Ascending aorta (tissue), 2 donors: ENCODE measurements at places on chromosomes 13 and 19. TPM values are rescaled to one million over a fixed set of nuclear protein-coding genes. Genes with fewer than 3 reads are reported as not detected.

- no peaks in the 10 kb centered on the region for H3K27me3 ChIP-seq
- peaks cover 5% of the 10 kb centered on the region for H3K36me3 ChIP-seq
- H3K4me1 ChIP-seq = peaks cover 12% of the 10 kb centered on the region
- DNase-seq = no peak
These were observed 764 bp downstream of the UPF1 start for GRCh38 chr19:18832306-18833140.

VSTM1 gene
- not detected for total RNA-seq

RINL gene
- 7.0 TPM for total RNA-seq

FGF21 gene
- not detected for total RNA-seq

LMTK3 gene
- total RNA-seq = 0.11 TPM

- no peak for DNase-seq
- no peak overlapping the region for H3K4me3 ChIP-seq
- no peaks in the 10 kb centered on the region for H3K4me1 ChIP-seq
- peaks cover 12% of the 10 kb centered on the region for H3K36me3 ChIP-seq
- no peak overlapping the region for H3K27ac ChIP-seq
These were observed 27.1 kb downstream of the ZNF724 start for GRCh38 chr19:23222998-23223652.
